ENCODE measurements at places on chromosomes 2 and 18.

DNA sequence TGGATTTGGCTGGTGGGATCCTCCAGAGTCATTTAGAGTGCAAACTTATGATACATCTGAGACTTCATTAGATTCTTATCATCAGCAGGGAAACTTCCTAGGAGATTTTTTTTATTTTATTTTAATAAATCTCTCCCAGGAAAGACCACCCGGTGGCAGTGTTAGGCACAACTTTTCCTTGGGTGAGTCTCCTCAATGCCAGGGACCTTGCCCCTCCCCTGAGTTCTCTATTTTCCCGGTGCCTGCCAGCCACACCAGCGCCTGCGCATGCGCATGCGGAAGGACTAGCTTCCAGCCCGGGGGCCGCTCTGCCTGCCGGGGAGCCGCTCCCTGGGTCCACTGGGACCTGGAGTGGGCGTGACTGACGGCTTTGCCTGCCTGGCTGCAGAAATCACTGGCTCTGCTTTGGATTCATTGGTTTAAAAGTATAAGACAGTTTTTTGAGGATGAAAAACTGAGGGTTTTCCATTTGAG, 86.6 kb downstream of the TMEM182 start:
- no peak for DNase-seq

GRCh38 chr2:199310771-199311585, 146.8 kb downstream of the SATB2 start:
- DNase-seq = no peak

DNA sequence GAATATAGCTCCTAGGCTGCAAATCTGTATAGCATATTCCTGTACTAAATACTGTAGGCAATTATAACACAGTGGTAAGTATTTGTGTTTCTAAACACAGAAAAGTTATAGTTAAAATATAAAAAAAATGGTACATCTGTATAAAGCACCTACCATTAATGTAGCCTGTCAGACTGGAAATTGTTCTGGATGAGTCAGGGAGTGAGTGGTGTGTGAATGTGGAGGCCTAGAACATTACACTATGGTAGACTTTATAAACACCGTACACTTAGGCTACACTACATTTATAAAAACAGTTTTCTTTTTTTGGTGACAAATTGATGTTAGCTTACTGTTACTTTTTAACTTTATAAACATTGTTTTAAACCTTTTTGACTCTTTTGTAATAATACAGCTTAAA, 226.3 kb downstream of the CCDC85A start:
- DNase-seq = no peak

GRCh38 chr2:177394594-177394973, 2.0 kb downstream of the AGPS start:
- no peak for DNase-seq

DNA sequence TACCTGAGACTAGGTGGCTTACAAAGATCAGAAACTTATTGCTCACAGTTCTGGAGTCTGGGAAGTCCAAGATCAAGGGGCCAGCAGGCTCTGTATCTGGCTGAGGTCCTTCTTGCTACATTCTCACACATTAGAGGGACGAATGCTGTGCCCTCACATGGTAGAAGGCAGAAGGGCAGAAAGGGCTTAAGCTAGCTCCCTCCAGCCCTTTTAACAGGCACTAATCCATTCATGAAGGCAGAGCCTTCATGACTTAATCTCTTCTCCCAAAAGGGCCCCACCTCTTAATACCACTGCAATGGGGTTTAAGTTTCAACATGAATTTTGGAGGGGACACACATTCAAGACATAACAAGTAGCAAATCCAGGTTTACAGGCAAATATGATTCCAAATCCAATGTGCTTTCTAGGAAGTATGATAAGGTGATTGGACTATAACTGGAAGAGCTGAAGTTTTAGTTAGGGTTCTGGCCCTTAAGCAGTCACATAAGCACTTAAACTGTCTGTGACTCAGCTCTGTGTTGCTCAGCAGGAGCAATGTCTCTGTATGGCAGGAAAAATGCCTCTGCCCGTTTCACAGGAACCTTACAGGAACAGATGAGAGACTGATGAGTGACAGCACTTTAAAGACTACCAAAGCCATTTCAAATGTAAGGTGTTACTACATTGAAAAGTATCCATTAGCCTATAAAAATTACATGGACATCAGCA, 119.6 kb upstream of the PTPRM start:
- no peak for DNase-seq

DNA sequence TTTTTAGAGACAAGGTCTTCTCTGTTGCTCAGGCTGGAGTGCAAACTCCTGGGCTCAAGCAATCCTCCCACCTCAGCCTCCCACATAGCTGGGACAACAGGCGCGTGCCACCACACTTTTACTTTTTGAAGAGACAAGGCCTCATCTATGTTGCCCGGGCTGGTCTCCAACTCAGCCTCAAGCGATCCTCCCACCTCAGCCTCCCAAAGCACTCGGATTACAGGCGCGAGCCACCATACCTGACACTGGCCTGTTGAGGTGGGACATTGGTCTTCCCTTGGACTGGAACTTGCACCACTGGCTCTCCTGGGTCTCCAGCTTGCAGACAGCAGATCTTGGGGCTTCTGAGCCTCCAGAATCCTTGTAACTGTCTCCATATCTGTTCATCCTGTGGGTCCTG, 75.6 kb downstream of the NDUFA10 start:
- DNase-seq = no peak

DNA sequence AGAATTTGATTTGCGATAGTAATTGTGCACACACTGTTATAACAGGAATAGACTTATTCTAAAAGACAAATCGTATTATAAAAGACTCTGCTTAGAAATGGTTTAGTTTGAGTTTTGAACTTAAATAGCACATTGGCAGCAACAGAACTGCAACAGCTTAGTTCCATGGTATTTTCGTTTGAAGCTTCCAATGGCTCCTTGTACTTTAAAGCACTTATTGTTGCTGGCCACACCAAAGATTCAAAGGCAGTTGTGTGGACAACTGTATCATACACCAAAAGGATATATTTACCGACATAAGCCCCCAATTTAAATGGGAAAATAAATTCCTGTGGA, 627 bp downstream of the WIPF1 start:
- DNase-seq = no peak

- peak; percentile 86 for DNase-seq
Measured at GRCh38 chr2:134118279-134119116, 135.4 kb upstream of the MGAT5 start.

DNA sequence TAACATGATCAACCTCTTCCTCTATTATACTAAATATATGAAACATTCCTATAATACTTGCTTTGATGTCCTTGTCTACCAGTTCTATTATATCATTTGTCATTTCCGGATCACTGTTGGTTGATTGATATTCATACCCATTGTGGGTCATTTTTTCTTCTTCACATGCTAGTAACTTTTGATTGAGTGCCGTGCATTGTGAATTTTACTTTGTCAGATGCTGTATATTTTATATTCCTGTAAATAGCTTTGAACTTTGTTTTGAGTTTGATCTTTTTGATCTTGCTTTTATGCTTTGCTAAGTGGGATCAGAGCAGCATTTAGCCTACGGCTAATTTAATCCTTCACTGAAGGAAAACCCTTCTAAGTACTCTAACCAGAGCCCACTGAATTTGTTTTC, 168.9 kb upstream of the RAB6C start:
- no peak for DNase-seq

- no peak for DNase-seq
Measured at GRCh38 chr2:219509780-219510511, 4.3 kb upstream of the ASIC4 start.

- DNase-seq = no peak
Measured at GRCh38 chr2:20583425-20583881, 67.4 kb downstream of the HS1BP3 start.

DNA sequence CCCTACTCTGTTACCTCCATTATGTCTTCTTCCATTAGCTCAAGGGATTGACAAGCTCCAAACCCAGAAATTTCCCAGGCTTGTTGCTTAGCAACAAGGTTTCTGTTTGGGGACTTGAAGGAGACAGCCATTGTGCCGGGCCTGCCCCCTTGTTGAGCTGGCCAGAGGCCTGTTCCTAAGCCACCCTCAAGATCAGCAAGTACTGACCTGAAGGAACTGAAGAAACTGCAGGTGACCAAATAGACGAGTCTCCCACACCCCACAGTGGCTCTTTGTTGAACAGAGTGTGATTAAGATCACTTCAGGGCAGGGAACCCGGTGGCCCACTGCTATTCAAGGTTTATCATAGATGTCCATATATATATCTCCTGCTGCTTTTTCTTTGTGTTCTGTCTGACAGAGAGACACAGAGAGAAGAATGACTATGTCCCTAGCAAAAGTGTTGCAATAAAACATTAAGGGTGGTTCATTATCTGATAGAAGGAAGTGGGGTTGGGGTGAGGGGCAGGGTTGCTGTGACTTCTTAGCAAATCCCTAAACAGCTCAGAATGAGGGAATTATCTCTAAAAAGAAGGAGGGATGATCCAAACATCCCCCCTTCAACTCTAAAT, 69.2 kb downstream of the RNF144A start:
- no peak for DNase-seq

DNA sequence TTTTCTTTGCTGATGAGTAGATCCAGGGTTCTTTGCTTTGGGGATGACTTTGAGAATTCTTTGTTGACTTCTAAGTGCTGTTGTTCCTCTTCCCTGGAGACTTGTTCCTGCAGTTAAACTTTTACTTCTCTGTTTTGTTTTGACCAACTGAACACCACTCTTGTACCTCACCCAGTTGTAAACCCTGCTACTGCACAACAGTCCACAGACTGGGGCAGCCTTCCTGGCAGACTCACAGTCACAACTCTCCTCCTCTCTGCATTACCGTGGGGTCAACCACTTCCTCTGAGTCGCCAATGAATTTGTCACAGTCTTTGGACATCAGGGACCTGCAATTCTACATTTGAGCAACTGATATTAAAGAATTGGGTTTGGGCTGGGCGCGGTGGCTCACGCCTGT, 3.8 kb upstream of the SLC8A1 start:
- no peak for DNase-seq

GRCh38 chr2:238897911-238898311, 50.0 kb downstream of the TWIST2 start:
- no peak for DNase-seq

- DNase-seq = no peak
Measured at GRCh38 chr18:741931-742512, 29.6 kb upstream of the ENOSF1 start.

GRCh38 chr2:76464310-76464709, 753.6 kb upstream of the GCFC2 start:
- DNase-seq = no peak

DNA sequence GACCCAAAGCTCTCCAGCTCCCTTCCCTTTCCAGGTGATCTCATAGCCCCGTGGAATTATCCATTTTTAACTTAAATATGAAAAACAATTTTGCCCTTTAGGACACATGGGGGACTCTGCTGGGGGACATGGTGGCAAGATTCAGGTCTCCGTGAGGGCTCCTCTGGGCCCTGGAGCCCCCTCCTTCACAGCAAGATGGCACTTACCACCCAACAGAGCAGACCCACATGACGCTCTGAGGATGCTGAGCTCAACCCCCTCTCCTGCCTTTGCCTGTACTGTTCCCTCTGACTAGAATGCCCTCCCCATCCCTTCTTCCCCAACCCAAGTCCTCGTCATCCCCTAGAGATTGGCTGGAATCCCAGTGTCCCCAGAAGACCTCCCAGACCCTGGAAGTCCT, 17.2 kb downstream of the TEX51 start:
- DNase-seq = no peak

DNA sequence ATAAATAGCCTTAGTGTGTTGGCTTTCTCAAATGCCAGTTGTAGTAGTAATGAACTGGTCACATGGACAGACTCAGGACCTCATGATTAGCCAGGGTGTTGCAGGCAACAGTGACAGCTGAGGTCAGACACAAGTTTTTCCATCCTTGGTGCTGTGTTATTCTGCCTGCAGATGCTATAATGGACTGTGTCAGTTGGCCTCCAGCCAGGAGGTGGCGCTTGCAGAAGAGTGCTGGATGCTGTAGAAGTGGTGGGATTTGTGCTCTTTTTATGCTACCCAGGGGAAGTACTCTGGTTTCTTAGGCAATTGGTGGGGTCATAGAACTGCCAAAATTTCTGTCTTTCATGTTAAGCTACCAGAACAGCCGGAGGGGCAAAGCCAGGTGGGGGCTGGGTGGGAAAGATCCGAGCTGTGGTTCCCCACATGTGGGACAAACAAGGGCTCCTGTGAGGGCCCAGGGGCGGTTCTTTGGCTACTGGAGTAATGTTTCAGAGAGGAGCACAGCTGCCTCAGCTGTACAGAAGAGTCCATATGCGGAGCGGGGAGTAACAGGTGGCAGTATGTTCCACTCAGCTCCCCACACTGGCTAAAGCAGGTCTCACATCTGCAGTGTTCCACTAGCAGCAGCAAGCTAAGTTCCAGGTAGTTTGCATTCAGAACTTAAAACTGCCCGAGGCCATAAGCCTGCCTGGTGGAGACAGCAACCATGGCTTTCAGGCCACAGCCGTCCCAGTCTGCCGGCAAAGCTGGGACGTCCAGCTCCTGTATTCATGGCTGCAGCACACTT, 104.4 kb downstream of the GULP1 start:
- no peak for DNase-seq

DNA sequence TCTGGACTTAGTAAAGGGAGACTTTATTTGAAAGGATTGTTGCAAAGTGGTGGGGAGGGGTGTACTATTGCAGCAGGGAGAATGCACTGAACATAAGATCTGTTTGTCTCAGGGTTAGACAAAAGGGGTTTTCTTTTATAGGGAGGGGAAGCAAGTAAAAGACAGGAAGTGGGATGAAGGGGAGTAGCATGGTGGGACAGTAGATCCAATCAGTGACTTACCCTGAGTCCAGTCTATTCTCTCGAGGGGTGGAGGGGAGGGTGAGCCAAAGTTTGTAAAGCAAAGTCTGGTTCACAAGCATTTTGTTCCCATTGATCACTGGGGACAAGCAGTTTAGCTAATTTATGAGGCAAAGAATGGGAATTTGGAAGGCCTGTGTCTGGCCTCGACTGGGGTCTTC, 35.0 kb upstream of the CYP27C1 start:
- DNase-seq = no peak

DNA sequence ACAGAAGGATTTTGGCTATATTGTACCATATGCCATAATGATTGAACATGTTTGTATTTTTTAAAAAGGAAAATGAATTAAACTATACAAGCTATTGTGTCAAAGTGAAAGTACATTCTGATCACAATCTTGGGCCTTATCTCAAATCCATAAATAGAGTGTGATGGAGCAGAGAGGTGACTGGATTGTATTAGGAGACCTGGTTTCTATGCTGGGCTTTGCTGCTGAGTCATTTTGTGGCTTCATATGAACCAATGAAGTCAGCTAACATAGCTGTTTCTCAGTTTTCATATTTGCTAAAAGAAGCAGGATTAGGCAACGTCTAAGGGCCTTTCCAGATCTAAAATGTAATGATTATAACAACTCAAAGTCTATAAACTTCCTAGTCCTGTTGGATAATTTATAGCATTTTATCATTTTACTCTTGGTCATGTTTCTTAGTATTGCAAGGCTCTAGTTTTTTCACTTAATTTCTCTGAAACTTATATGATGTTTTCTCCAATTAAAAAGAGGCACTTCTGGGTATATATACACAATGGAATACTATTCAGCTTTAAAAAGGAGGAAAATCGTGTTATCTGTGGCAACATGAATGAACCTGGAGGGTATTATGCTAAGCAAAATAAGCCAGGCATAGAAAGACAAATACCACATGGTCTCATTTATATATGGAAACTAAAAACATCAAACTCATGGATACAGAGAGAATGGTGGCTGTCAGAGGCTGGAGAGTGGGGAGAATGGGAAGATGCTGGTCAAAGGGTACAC, 112.3 kb downstream of the MEP1B start:
- no peak for DNase-seq
